ENCODE measurements at places on chromosomes 4 and X.

GRCh38 chr4:120466429-120466828 is 399.8 kb upstream of the MAD2L1 start:
- DNase-seq = no peak

DNA sequence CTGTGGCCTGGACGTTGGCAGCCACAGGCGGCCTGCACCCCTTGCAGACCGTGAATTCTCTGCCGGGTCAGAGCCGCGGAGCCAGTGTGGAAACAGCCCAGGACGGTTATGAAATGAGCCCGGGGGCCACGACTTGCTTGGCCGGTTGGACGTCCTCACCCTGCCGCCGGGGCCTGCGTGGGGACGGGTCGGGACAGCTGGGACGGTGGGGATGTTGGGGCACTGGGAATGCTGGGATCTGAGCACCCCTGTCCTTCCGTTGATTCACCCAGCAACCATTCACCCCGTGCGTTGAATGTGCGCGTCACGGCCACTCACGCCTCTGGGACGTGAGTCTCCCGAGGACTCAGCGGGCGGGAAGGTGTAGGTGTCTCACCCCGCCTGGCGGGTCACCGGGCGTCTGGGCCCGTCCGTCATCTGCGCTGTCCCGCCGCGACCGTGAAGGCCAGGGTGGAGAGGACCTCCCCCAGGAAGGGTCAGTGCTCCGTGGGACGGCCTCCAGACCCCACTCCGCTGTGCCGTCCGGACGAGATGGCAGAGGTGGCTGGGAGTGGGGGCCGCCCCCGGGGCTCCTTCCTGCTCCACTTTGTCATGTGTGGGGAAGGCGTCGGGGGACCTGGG is 4.5 kb upstream of the PLCXD1 start:
- no peak for DNase-seq

- no peak for DNase-seq
Measured at GRCh38 chr4:7600247-7600646, 165.5 kb upstream of the PSAPL1 start.

DNA sequence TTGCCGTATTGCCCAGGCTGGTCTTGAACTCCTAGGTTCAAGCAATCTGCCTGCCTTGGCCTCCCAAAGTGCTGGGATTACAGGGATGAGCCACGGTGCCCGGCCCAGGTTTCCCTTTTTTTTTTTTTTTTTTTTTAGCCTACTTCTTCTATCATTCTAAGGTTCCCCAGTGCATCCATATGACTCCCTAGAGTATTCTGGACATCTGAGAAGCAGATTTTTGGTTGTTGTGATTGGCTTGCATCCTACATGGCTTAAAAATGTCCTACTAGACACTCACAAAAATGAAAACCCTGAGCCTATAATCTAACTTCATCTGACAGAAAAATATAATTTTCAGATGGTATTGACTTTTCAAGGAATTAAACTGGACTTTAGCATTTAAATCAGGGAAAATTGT is 41.7 kb downstream of the SMIM14 start:
- DNase-seq = no peak

DNA sequence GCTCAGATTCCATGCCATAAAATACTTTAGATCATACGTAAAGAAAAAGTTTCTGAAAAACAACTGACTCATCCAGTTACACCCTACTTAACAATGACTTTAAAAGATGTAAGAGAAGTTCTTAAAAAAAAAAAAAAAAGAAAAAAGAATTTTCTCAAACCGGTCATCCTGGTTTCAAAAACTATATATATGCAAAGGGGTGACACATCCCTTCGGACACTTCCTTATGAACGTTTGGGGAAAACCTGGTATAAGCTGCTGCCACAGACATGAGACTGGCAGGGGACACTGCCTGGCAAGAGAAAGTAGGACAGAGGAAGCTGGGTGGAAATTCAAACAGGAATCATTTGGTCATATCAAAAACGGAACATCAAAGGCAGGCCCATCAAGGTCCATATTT is 81.2 kb upstream of the PRSS48 start:
- DNase-seq = no peak

DNA sequence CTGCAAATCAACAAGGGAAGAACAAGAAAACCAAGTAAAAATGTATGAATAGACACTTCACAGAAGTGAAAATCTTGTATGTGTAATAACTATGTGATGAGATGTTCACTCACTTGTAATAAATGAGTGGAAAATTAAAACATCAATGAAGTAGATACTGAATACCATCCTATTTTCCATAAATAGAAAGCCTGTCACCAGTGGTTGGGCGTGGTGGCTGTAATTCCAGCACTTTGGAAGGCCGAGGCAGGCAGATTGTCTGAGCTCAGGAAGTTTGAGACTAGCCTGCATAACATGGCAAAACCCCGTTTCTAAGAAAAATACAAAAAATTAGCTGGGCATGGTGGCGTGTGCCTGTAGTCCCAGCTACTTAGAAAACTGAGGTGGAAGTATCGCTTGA is 53.5 kb upstream of the SOD3 start:
- no peak for DNase-seq

GRCh38 chr4:81227968-81228367 is 12.9 kb upstream of the PRKG2 start:
- no peak for DNase-seq

DNA sequence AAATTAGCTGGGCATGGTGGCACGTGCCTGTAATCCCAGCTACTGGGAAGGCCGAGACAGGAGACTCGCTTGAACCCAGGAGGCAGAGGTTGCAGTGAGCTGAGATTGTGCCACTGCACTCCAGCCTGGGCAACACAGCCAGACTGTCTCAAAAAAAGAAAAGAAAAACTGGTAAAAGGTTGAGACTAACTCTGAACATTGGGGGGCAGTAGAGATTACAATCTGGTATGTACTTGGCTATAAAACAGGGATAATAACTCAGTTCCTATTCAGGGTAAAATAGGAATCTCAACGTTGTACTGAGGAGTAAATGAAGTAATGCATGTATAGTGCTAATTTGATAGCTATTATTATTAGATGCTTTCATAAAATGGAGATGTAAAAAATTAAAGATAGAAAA is 12.5 kb upstream of the KLF8 start:
- DNase-seq = no peak
